ENCODE measurements at places on chromosomes 11 and 22.
A peak's percentile ranks its signal among the peaks of the same experiment; 100 is the strongest.

DNA sequence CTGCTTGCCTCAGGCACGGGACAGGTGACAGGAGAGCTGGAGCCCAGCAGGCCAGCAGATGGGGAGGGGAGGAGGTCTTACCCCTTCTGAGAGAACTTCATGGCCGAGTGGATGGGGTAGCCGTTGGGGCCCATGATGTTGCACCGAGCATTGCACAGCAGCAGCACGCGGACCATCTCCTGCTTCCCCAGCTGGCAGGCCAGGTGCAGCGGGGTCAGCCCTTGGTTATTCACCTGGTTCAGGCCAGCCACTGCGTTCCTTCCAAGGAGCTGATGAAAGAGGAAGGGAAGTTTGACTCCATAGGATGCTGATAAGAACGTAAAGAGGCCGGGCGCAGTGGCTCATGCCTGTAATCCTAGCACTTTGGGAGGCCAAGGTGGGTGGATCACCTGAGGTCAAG lies 29.4 kb upstream of the BAIAP2L2 start:
- no peak for DNase-seq

DNA sequence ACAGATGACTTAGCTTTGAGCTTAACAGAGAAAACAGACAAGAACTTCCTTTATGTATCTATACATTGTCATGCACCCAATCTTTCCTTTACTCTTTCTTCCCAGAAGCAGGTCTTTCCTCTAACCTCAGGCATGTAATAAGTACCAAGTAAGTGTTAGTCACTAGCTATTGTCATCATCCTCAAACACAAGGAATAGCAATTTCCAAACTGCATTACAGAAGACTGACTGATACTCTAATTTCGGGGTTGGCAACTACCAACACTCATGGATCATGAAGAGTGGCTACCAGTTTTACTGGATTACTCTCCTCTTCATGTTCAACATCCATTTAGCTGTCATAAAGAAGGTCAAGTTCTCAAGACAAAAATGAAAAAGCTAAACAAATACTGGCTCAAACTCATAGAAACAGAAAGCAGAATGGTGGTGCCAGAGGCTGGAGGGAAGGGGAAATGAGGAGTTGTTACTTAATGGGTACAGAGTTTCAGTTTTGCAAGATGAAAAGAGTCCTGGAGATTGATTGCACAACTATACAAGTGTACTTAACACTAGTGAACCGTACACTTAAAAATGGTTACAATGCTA lies 111.6 kb downstream of the SIK3 start:
- DNase-seq: peak; percentile 88

DNA sequence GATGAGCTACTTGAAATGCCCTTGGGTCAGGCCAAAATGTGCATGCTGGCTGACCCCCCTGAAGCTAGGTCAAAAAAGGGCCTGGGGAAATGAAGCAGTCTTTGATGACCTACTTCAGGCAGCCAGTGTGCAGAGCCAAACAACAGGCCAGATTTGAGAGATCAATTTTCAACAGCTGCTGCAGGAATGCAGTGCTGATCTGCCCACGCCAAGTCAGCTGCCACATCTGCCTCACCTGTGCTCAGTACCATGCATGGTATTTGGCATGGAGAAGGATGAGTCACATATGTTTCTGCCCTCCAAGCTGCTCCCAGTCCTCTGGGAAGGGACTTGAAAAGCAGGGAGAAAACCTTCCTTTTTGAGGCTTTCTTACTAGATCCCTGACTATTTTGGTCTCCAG lies 35.8 kb downstream of the MTNR1B start:
- no peak for DNase-seq

GRCh38 chr11:2234963-2235362 lies 35.4 kb downstream of the ASCL2 start:
- no peak for DNase-seq

DNA sequence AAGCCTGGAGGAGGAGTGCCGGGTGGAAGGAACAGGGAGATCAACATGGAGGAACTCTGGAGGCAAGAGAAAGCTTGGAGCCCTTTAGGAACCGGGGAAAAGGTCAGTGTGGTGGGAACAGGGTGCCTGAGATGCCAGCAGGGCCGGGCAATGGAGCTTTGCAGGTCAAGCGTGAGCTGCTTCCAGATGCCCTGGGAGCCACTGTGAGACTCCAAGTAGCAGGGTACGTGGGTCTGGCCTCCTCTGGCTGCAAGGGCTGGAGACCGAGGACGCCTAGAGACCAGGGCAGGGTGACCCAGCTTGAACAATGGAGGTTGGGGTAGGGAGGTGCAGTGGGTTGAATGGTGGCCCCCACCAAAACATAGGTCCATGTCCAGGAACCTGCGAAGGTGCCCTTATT lies 15.6 kb upstream of the EMID1 start:
- no peak for DNase-seq

GRCh38 chr11:11621573-11622339 lies at the start of gene GALNT18:
Gene GALNT18, minus strand, starts transcription at chr11:11622005.
- DNase-seq: no peak

DNA sequence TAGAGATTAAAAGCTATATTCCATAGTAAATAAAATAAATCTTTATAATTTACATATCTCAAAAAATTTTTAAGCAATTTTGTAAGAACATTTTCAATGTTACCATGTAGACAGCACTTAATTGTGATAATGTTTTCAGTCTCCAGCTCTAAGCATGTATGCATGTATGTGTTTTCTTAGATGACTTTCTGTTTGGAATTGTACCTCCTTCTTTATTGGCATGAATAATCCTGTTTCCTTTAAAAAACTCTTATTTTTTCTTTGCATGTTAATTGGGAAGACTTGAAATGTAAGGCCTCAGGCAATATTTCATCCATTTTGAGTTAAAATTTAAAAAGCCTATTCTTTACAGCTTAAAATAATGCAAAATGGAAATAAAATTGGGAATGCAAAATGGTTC lies 2.0 kb upstream of the OR2AG1 start:
- no peak for DNase-seq

- no peak for DNase-seq
These were observed 314.5 kb upstream of the ANO3 start for GRCh38 chr11:26017322-26017860.

DNA sequence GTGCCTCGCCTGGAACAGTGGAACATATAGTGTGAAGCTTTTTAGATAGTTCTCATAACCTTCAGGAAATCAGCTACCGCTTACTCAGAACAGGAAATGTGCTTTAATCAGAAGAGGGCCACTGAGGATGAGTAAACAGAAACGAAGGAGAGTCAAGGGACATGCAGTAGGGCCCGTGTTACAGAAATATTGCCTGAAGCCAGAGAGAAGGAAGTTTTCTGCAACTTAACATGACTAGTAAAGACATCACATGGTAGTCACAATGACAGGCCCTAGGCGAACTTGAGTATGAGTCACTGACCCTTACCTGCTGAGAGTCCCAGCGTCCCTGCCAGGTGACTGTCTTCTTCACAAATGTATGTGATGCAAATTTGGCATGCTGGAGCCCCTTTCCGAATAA lies 39.4 kb downstream of the CARD18 start:
- no peak for DNase-seq

GRCh38 chr11:87463486-87464102 lies 425.9 kb downstream of the TMEM135 start:
- peak; percentile 17 for DNase-seq

DNA sequence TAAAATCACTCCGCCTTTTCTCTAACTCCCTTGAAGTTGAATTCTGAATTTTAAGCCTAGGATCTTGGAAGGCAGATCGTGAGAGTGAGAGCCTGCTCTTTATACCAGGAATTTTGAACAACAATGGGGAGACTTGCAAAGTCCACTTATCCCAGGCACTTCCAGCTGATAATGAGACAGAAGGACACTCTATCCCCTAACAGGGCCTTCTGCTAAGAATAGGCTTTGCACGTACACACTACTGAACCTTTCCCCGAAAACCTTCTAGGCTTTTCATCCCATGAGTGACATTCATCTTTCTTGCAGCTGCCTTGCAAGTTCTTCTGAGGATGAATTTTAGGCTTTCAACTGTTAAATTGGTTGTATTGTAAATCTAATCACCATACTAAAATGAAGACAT lies 44.0 kb upstream of the WT1 start:
- no peak for DNase-seq

DNA sequence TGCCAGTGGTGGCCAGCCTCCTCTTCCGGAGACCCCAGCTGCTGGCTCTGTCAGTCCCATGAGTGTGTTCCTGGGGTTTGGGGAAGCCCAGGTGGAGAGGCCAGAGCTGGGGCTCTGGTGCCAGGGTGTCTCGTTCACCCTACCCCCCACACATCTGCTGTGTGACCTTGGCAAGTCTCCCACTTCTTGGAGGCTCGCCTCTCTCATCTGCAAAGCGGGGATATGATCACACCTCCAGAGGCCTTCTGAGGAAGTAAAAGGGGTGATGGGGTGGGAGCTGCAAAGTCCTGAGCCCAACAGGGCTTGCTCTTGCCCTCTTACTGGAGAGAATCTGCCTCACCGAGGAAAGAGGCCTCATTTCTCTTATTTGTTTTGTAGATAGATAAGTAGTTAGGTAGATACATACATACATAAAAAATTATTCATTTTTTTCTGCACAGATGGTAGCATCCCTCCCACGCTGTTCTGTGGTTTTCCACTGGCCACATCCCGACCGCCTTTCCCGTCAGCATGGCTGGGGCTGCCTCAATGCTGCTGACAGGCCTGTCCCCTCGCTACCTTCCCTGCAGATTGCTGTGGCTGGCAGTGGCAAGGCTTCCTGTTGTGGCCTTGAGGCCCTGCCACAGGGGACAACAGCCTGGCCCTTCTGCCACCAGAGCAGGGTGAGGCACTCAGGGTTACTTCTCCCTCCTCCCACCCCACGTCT lies 23.9 kb downstream of the MYO7A start:
- DNase-seq: peak; percentile 57

GRCh38 chr11:78833237-78833636 lies 258.6 kb upstream of the NARS2 start:
- DNase-seq: no peak

- DNase-seq: no peak
These were observed 27.2 kb upstream of the PDGFD start for GRCh38 chr11:104191124-104191523.

GRCh38 chr11:62150887-62151736 lies 27.3 kb downstream of the INCENP start:
- no peak for DNase-seq

DNA sequence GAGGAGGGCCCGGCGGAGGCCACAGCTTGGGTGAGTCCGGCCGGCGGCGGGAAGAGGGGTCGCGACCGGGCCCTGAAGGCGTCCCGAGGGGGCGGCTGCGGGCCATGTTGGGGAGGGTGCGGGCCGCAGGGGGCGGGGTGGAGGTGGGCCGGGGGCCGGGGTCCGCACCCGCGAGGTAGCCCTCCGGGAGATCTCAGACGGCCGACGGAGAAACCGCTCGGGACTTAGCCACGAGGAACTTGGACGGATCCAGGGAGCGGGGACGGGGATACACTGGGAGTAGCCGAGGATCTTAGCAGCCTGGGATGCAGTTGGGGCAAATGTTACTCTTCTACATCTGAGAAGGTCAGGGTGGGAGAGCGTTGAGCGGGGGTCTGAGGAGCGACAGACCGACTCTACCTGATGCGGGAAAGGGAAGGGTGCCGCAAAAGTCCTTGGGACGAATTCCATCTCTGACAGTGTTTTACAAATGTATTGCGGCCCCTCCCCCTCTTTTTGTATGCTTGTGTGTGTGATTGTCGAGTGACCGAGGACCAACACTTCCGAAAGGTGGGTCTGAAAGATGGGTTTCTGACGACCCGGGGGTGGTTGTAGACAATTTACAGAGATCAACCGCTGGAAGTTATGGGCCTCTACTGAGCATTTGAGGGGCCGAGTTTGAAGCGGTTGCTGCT lies 658 bp downstream of the STIP1 start:
- DNase-seq: no peak

DNA sequence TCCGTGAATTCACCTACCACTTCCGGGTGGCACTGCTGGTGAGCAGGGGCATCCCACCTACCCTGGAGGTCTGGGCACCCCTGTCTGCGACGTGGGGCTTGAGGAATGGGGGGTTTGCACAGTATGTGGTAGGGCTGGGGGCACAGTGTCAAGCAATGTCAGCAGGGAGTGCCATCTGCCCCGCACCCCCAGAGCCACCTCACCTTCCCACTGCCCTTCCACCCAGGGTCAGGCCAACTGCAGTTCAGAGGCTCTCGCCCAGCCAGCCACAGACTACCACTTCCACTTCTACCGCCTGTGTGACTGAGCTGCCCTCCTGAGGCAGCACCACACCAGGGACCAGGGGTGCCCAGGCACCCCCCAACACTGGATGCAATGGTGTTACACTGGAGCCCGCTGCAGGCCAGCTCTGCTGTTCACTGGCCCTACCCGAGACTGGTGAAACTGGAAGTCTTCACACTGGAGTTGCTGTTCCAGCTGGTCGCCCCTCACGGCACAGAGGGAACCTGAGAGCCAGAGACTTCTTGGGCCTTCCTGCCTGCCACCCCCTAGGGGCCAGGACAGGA lies 6.5 kb downstream of the TMEM258 start:
- no peak for DNase-seq

- DNase-seq: no peak
These were observed 60.3 kb downstream of the MTMR2 start for GRCh38 chr11:95863486-95864140.
